IPS DF 19.7 (cell line): ENCODE measurements at places on chromosomes 1 and 21.

DNA sequence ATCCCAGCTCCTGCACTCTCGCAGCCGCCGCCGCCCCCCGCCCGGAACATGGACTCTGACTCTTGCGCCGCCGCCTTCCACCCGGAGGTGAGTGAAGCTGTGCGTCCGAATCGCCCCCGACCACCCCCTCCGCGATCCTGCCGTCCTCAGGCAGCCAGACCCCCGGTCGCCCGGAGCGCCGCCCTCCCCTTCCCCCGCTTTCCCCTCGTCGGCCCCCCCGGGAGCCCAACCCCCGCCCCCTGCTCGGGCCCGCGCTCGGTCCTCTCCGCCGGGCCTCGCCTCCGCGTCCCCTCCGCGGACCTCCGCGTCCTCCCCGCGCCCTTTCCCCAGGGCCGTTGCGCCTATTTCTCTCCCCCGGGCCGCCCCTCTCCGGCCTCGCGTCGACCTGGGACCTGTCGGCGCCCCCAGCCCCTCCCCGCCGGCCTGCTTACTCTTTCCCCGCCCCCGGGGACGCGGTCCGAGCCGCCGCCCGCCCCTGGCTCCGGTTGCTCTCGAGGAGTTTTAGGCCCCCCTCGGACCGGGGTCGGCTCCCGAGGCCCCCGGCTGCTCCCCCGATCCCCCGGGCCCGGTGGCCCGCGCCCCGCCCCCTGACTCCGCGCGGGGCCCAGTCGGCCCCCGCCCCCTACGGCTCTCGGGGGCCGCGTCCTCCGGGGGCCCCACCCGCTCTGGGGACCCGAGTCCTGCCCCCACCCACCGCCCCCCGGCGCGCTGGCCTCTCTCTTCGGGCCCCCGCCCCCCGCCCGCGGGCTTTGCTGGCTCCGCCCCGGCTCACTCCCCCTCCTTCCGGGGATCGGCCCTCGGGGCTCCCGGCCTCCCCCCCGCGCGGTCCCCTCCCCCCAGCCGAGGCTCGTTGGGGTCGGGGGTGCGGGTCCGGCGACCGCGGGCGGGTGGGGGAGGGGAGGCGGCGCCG, 743 bp downstream of the PHF13 start:
- DNase-seq: no peak

DNA sequence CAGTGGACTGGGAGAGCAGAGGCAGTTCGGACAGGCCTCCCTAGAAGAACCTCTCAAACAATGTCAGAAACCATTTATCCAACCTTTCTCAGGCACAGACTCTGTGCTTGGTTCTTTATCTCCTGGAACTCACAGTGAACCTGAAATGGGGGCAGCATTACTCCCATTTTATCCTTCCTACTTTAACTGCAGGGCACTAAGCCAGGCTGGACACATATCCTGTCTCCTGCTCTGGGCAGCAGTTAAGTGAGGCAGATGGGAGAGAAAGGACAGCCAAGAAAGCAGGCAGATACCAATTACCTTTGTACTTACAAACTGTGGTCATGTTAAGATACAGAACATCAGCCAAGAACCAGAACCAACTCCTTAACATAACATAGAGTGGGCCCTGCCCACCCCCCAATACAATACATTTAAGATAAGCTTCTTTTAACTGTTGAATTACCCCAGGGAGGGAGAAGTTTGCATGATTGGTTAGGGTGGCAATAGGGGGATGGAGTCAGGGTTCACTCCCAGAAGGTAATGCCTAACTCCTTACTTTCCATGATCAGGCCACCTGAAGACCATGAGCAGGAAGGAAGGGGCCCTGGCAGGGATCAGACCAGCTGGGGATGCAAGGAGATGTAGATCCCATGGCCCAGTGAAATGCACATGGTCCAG, 10.9 kb downstream of the KDF1 start:
- no peak for DNase-seq

DNA sequence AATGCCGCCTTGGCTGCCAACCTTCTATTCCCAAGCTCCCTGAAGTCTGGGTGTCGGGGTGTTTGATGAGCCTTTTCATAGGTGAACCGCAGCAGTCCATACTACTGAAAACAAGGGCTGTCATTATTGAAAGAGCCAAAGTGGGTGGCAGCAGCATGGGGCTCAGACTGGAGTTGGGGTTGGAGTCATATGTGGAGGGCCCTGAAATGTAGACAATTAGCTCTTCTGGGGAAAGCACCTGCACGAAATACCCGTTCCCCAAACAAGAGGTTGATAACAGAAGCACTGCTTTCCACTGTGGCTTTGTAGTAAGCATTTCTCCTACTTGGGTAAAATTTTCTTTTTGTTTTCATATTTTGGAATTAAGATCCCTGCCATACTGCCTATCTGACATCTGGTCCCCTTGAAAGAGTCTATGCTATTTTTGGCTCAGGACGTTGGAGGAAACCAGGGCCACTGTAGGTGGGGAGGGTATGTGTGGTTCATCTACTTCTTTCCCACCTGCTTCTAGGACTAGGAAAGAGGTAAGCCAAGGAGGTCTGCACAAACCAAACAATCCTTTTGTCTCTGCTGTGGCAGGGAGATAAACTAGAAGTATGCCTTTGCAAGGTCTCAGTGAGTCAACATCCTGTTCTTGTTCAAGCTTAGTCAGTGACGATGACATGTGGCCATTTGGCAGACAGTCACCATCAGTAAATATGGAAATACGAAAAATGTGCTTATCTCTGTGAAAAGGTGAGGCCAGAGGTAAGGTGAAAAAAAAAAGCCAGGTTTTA, 197.0 kb upstream of the UBE2U start:
- DNase-seq: no peak

GRCh38 chr1:51623025-51623424, 6.1 kb downstream of the OSBPL9 start:
- DNase-seq: no peak

GRCh38 chr1:33146003-33146402, 35.8 kb downstream of the TRIM62 start:
- no peak for DNase-seq

- no peak for DNase-seq
These were observed 433.1 kb upstream of the KAZN start for GRCh38 chr1:14165371-14165801.

DNA sequence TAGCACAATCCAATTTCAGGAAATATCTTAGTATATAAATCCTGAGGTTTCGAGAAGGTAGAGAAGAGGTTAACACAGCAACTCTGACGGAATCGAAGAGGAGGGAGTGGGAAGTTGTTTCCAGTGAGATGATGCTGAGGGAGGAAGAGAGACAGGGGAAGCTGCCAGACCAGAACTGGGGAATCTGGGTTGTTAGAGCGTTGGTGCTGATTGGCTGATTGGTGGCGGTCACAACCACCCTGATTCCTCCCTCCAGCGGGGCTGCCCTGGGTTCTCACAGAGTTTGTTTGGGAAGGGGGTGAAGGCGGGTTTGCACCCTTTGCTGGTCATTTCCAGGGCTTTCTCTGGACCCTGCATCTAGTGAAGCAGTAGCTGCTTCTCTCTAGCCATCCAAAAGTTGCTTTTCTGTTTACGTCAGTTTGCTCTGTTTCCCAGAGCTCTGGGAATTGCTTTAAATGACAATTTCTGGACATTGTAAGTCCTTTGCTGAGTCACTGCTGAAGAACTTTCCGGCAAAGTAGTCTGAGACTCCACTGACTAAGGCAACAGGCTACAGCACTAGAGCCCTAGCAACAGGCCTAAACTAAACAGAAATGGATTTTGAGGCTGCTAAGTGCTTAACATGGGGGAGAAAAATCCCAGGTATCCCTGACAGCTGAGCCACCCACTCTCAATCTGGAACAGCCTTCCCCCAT, 90.1 kb downstream of the TENT5C start:
- no peak for DNase-seq

- no peak for DNase-seq
These were observed 423.4 kb downstream of the ZP4 start for GRCh38 chr1:237467320-237467719.

- DNase-seq: no peak
These were observed 28.1 kb downstream of the RNF187 start for GRCh38 chr1:228515200-228515834.

DNA sequence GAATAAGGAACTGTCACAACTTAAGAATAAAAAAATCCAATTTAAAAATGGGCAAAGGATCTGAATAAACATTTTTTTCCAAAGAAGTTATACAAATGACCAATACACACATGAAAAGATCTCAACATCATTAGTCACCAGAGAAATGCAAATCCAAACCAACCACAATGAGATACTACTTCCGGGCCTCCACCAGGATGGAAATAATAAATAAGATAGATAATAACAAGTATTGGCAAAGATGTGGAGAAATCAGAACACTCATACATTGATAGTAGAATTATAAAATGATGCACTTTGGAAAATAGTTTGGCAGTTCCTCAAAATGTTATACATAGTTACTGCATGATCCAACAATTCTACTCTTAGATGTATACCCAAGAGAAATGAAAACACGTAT, 18.7 kb downstream of the ZSWIM5 start:
- DNase-seq: no peak

DNA sequence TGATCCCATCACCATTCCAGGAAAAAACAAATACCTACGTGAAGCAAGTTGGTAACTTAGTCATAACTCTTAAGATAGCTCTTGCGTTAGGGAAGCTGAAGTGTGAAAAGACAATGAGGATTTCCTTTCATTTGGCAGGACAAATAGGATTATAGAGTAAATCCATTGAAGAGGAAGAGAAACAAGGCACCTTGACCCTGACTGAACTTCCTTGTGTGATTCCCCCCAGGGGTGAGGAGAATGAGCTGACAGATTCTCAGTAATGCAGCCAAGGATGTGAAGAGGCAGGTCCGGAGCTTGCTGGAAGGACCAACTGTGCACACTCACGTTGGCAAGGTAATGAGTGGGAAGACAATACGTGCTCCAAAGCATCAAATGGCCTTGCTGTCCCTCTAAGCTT, 55.0 kb upstream of the HMCN1 start:
- no peak for DNase-seq

DNA sequence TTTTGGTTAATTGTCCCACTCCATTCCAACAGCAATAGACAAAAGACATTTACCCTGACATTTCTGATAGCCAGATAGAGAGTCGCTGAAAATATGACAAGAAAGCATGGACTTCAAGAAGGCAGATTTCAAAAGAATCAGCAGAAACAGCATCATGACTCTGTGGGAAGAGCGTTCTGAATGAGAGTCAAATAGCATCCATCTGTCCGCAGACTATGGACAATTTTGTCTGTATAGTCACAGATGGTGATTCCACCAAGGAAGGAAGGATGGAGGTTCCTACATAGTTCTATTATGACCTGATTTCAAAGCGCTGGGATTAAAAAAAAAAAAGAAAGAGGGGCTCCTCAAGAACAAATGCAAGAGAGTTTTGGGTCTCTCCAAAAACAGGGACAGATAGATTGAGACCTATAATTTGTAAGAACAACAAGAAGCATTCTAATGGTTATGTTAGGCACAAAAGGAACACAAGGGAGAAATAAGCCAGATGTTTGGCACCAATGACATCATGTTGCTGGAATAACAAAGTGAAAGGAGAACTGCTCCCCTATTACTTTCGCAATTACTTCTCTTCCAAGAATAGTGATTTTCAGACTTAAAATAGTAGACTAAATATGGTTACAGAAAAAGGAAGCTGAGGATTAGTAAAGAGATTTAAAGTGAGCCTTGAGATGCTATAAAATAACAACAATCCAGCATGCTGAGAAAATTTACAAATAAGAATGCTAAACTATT, 28.5 kb downstream of the NIBAN1 start:
- DNase-seq: no peak

DNA sequence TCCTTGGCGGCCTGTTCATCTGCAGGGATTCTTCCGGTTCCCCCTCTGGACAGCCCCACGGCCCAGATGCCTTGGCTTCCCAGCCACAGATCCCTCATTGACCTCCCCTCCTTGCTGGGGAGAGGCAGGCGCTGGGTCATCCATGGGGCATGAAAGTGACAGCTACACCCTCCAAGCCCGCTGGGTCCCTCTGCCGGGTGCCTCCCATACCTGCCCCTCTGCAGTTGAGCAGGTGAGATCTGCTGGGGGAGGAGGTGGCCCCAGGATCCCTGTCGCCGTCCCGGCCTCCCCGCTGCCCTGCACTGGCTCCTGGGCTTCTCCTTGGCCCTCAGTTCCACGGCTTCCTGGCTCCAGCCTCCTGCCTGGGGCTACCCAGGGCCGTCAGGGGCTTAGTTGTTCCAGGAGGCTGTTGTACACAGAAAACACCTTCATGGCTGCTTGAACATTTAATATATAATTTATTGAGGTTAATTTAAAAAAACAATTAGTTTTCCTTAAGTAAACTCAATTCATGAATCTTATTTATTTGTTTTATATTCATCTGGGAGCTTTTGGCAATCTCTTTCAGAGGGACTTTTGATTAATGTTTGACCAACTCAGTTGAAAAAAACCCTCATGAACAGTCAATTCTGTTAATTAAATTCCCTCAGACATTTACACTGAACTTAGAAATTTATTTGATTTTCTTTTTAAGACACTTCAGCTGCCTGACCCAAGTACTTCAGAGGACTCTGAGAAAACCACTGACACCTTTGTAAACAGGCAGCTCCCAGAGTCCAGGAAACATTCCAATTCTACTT, 67.6 kb upstream of the ABCG1 start:
- DNase-seq: no peak

- no peak for DNase-seq
These were observed 48.1 kb downstream of the CAMSAP2 start for GRCh38 chr1:200786788-200787187.

DNA sequence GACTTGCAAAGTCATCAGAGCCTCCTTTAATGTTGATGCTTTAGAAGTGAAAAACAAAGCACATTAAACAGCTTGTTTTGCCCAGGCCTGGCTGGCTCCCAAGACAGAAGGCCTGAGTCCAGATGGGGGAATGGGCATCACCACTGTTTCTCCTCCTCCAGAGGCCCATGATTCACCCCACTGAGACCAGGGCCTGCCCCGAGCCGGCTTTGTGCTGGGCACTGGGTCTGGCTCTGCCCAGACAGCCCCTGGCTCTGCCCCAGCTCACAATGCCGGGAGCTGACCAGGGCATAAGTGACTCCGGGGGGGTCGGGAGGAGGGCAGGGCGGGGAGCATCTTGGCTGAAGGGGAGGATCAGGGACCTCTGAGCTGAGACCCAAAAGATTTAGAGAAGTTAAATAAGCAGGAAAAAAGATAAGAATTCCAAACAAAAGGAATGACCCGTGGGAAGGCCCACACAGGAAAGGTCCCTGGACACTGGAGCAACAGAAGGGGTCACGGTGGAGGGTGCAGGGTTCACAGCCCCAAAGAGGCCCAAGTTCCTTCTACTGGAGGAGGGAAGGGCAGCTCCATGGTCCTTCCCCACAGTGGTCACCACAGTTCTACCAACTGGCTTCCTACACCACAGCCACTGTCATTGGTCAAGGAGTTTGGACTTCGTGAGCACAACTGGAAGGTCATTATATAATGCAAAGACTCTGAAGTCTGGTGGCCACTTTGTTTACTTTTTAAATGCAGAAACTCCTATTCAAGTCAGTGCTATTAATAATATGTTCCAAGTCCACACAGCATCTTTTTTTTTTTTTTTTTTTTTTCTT, 5.5 kb downstream of the C2CD2 start:
- no peak for DNase-seq

- no peak for DNase-seq
These were observed 21.5 kb downstream of the NPHP4 start for GRCh38 chr1:5970610-5971273.

- DNase-seq: no peak
These were observed 70.8 kb upstream of the KCND3 start for GRCh38 chr1:112060261-112060660.
